ENCODE measurements at places on chromosomes 6 and 20.
A peak's percentile ranks its signal among the peaks of the same experiment; 100 is the strongest.

DNA sequence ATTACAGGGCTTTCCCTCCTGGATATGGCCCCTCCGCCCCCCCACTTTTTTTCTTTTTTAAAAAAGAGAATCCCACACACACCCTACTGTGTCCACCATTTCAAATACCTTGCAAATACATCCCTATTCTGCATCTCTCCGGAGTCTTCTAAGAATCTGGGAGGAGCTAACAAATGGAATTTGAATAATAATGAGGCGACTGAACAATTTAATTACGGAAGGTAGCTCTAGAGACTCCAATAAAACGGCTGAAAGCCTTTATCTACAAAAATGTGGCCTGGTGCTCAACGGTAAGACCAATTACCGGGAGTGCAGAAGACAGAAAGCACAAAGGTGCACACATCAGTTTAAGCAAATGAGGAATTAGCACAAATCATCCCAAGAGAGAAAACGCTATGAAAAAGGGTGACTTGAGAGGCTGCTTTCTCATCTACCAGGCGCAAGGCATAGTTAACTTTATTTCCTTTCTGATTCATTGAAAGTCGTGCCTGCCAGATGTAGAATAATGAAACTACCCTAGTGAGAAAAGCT lies 1.8 kb downstream of the RRAGD start:
- DNase-seq = no peak

DNA sequence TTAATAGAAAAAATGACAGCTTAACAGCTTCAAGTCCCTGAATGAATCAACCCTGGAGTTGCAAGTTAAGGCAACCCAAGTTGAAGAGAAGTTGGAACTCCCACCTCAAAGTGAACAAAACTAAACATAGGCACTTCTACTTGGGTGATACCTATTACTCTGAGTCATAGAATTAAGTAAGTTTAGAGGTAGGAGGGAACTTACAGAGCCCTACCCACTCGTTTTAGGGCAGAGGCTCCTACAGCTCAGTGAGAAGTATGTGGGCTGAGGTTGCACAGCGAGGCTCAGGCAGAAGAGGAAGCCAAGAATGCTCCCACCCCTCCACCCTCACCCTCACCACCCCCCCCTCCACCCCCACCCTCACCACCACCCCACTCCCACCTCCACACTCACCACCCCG lies 42.2 kb downstream of the NFATC2 start:
- DNase-seq = no peak

DNA sequence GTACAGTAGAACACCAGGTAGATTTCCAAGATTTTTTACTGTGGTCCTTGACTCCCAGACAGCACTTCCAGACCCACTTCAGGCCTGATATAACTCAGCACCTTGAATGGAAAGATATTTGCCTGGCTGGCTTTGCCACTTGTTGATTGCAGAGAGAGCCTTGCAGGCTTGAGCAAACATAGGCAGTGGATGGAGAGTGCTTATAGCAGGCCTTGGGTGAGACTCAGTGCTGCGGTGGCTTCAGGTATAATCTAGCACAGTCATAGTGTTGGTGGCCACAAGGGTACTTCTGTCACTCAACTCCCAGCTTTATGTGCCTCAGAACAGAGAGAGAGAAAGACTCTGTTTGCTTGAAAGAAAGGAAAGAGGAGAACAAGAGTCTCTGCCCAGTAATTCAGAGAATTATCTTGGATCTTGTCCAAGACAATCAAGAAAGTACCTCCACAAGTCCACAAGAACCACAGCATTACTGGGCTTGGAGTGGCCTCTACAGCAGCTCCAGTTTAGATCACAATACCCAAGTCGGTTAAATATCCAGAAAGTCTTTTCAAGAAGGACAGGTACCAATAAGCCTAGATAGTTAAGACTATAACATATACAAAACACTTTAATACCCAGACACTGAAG lies 70.5 kb upstream of the FKBP1C start:
- DNase-seq = no peak

GRCh38 chr20:64186071-64186598 lies 21.9 kb downstream of the MYT1 start:
- DNase-seq = no peak

GRCh38 chr6:26172608-26172968 lies 85.4 kb downstream of the HFE start:
- DNase-seq = no peak

- no peak for DNase-seq
Observed at GRCh38 chr20:16014436-16014835, 558.8 kb downstream of the KIF16B start.

GRCh38 chr6:98847779-98848538 lies 13.6 kb downstream of the POU3F2 start:
- no peak for DNase-seq

- peak; percentile 93 for DNase-seq
Observed at GRCh38 chr6:17863901-17864754, 123.3 kb downstream of the KIF13A start.

DNA sequence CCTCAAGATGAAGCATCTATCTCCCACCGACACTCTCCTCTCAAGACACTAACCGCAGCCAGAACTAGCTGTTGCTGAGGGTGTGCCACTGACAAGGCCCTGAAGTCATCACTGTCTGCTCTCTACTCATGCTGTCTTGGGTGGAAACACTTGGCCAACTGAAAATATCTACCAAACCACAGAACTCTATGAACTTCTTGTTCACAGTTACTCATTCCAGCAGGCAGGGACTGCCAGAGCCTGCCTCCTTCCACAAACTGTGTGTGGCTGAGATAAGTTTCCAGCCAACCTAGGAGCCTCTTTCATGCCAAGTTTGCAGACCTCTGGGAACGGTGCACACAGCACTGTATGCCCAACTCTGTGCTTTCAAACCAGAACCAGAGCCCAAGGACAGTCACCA lies 45.5 kb upstream of the NXT1 start:
- DNase-seq = no peak

DNA sequence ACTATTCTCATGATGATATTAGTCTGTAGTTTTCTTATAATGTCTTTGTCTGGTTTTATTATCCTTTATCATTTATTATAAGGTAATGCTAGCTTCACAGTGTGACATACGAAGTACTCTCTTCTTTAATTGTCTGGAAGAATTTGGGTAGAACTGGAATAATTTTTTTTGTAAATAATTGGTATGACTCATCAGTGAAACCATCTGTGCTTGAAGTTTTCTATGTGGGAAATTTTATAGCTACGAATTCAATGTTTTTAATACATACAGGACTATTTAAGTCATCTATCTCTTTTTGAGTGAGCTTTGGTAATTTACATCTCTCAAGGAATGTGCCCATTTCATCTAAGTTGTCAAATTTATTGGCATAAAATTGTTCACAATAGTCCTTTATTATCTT lies 86.3 kb downstream of the SOD2 start:
- no peak for DNase-seq

DNA sequence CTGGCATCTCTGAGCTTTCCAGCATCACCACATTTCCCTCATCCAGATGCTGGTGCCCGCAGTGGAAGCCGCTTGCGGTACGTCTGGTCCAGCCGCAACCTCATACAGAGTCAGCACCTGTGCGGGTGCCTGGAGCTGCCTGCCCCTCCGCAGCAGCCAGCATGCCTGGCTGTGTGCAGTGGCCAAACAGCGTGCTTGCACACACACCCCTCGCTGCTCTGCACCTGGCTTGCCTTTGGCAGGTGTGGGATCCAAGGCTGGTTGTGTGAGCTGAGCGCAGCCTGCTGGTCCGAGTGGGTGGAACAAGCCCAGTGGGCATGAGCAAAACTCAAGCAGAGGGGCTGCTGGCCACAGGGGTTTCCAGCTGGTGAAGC lies 3.1 kb upstream of the HINT3 start:
- no peak for DNase-seq

DNA sequence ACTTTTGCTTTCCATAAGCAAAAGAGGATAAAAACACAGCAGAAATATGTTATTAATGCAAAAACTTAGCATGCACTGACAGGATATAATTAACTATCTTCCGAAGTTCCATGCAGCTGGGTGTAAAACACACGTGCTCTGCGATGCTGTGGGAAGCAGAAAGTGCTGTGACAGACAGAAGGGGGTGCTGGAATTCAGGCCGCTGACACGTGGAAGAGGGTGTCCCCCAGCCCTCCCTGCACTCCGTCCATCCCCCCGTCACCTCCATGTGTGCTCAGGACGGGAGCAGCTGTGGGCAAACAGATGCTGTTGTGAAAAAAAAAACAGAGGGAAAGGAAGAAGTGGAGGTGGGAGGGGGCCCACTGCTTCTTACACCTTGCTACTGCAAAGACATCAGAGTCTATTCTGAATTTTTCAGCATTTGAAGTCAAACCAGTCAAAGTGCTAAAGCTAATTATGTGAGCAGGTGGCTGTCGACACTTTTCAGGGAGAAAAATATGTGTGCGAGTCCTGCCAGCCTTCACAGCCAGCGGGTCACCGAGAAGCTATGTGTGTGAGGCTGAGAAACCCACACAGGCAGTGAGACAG lies 175.9 kb upstream of the AFDN start:
- no peak for DNase-seq

DNA sequence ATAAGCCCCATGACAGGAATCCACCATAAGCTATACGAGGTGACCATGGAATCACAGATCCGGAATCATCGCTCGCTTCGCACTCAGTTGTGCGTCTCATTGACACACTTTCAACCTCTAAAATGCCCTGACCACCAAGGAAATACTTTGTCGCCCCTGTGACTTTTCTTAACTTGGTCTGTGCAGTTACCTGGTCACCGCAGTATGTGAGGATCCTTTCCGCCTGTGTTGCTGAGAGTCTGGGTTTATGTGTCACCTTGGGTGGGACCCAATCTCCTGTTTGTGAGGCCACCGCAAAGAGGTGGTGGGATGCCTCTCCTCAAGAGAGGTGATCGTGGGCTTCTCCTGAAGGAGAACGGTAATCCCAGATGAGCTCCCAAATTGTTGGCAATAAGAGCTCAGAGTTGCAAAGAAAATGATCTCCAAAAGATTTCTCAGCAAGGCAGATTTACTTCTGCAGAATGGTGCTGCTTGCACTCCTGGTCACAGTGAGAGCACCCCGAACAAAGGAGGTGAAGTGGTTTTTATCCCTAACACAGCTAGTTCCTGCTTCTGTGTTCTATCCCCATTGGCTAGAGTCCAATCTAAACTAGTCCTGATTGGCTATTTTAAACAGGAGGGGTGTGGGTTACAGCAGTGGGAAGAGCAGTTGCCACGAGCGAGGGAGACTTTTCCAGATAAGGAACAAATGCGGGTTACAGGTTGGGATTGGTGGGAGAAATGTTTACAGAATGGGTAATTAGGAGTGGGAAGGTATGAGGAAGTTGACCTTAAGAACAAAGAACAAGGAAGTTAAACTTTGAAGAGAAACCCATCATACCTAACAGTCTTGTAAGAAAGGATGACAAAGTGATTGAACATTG lies 9.1 kb upstream of the ZNFX1 start:
- DNase-seq = no peak

GRCh38 chr6:135090819-135091218 lies 36.2 kb upstream of the HBS1L start:
- no peak for DNase-seq

GRCh38 chr6:23003671-23004467 lies 434.5 kb downstream of the HDGFL1 start:
- DNase-seq = no peak

- DNase-seq = no peak
Observed at GRCh38 chr6:36546308-36546919, 865 bp downstream of the STK38 start.

- no peak for DNase-seq
Observed at GRCh38 chr20:11380283-11380682, 537.4 kb upstream of the BTBD3 start.

DNA sequence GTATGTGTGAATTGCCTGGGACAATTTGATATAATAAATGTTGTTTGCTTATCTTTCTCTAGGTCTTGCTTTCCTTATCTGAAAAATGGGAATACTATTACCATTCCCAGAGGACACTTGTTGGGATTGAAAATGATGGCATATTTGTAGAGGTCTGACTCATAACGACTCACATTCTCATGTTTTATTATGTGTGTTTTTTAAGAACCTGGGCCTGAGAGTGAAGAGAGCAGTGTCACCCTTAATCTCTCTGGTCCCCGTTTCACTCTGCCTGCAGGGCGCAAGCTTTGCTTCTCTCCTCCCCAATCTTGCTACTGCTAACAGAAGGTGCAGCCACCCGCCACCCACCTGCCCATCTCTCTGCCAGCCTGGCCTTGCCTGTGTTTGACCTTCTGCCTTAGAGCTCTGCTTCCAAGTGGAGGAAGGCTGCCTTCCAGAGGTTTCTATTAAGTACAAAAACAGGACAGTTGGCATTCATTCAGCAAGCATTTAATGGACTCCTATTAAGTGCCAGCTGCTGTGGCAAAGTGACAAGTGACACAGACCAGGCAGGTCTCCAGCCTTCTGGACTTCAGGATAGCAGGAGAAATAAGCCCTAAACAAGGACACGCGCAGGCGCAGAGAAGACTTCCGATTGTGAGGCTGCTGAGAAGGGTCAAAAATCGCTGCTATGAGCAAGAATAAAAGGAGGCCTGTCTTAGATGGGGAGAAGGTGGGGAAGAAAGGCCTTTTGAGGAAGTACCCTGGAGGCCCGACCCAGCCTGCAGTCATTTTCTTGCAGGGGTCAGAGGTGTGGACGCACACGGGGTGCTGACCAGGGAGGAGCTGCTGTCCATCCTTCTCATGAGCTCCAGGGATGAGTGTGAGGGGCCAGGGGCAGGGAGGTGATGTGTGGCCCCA lies 112.5 kb downstream of the JPH2 start:
- DNase-seq = peak; percentile 52

- DNase-seq = no peak
Observed at GRCh38 chr6:150361876-150362275, 6.9 kb upstream of the IYD start.

DNA sequence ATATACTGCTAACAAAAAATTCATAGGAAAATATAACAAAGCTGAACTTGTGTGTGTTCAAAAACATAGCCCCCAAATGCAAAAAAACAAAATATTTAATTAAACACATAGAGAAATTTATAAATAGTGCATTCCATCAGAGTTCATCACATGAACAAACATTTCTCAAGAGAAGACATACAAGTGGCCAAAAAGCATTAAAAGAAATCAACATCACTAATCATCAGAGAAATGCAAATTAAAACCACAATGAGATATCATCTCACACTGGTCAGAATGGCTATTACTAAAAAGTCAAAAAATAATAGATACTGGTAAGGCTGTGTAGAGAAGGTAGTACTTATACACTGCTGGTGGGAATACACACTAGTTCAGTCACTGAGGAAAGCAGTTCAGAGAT lies 39.6 kb upstream of the ADGRG6 start:
- no peak for DNase-seq

- DNase-seq = no peak
Observed at GRCh38 chr6:135282395-135282794, 101.3 kb downstream of the MYB start.

- no peak for DNase-seq
Observed at GRCh38 chr20:23103284-23104018, 17.3 kb upstream of the CD93 start.

GRCh38 chr6:131215219-131215618 lies 80.0 kb downstream of the AKAP7 start:
- no peak for DNase-seq

All from HS-5 (cell line).